ENCODE measurements at places on chromosomes 2 and 18. TPM values are rescaled to one million over a fixed set of nuclear protein-coding genes. Genes with fewer than 3 reads are reported as not detected.

DNA sequence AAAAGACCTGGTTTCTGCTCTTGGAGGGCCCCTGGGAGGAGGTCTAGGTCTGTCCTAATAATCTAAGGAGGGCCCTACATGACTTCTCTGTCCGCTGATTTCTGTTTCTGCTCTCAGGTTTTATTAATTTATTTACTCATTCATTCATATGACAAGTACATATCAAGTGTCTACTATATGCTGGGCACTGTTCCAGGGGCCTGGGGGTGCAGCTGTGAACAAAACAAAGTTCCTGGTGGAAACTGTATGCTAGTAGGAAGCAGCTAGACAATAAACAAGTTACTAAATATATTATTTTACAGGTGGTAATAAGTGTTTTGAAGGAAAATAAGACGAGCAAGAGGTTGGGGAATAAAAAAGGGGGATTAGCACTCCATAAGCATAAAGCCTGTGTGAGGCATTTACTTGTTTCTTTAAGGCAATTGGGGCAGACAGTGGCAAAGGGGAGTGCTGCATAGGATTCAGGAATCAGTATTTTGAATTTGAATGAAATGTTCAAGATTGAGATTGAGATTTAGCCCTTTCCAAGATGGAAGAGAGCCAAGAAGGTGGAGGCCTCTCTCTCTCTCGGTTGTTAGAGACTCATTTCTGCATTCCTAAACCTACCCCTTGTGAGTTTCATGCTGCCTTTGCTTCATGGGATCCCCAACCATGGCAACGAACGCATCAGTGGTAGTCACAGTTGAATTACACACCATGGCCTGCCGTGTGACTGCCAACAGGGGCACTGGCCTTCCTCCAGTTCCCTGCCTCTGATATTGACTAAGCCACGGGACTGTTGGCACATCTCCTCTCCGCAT is 28.3 kb downstream of the DRC1 start:
- no peaks in the 10 kb centered on the region for H3K4me1 ChIP-seq
- H3K36me3 ChIP-seq = no peaks in the 10 kb centered on the region
- no peak overlapping the region for H3K27ac ChIP-seq
- no peaks in the 10 kb centered on the region for H3K27me3 ChIP-seq
- no peak overlapping the region for H3K4me3 ChIP-seq
- no peak for DNase-seq

- H3K27me3 ChIP-seq = no peaks in the 10 kb centered on the region
- H3K36me3 ChIP-seq = no peaks in the 10 kb centered on the region
- H3K4me1 ChIP-seq = no peaks in the 10 kb centered on the region
- no peak overlapping the region for H3K27ac ChIP-seq
These were observed 12.1 kb upstream of the NOSTRIN start for GRCh38 chr2:168790226-168790902.

Gene ABCB11
- not detected for total RNA-seq

Gene RUFY4
- total RNA-seq = 0.11 TPM
